ENCODE measurements at places on chromosomes 3 and 15.

DNA sequence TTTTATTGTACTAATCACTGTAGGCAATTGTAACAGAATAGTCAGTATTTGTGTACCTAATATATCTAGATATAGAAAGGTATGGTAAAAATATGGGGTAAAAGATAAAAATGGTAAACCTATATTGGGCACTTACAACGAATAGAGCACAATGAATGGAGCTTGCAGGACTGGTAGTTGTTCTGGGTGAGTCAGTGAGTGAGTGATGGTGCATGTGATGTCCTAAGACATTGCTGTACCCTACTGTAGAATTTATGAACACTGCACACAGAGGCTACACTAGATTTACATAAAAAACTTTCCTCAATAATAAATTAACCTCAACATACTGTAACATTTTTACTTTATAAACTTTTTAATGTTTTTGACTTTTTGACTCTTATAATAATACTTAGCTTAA is 274.3 kb upstream of the PPP2R3A start:
- no peak for DNase-seq

DNA sequence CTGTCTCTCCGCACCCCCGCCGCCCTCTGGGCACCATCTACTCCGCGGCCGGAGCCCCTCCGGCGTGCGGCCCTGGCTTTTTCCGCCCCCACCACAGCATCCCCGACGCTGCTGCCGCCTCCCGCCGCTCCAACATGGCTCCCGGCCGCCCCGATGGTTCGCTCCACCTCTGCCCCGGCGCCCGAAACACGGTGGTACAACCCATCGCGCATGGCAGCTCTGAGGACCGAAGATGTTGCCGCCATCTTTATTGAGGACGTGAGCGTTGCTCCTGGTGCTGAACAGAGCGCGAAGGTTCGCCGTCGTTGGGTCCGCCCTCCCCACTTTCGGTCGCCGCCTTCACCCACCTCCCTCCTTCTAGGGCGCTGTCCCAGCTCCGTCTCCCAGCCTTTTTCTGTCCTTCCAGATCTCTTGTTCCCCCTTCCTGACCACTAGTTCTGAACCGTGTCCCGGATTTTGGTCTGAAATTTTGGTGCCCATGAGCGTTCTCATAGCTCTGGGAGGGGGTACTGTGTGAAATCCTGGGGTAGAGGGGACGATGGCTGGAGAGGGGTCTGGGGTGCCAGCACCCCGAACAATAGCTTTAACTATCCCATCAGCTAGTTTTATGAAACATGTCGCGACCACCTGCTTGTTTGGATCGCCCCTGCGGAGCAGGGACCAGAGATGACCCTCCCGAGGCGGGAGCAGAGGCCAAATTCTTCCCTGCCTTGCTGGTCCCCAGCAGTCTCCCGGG is at the start of gene CELSR3:
TSS of gene CELSR3 (minus strand) at position 134 of the 736 bp plus-strand sequence. CDS start 252 bp downstream, outside the sequence.
- peak; percentile 63 for DNase-seq

DNA sequence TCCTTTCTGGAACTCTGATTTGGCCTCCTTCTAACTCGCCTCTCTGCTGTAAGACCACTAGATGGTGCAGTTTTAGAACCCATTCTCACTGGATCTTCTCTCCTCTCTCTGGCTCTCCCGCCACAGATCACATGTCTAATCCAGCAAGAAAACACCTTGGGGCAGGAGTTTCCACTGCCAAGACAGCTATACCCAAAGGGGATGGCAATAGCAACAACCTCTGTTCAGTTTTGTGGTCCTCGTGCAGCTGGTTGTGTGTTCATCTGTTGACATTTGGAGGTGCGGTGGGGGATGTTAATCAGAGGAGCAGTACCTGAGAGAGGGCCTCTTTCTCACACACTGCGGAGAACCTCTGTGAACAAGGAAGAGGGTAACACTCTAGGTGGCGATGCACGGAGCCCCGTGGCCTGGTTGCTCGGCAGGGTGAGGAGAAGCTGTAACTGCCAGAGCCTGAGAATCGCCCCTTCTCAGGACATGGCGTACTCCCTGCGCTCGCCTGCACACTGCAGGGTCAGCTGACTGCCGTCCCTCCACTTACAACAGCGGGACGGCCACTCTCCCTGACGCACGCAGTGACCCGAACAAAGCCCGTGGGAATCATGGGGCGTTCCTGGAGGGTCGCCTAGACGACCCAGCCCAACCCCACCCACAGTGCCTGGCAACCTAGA is at the start of gene TEX55:
TSS of gene TEX55 (plus strand) at position 666 of the 668 bp plus-strand sequence. CDS start 25 bp downstream, outside the sequence.
- no peak for DNase-seq

DNA sequence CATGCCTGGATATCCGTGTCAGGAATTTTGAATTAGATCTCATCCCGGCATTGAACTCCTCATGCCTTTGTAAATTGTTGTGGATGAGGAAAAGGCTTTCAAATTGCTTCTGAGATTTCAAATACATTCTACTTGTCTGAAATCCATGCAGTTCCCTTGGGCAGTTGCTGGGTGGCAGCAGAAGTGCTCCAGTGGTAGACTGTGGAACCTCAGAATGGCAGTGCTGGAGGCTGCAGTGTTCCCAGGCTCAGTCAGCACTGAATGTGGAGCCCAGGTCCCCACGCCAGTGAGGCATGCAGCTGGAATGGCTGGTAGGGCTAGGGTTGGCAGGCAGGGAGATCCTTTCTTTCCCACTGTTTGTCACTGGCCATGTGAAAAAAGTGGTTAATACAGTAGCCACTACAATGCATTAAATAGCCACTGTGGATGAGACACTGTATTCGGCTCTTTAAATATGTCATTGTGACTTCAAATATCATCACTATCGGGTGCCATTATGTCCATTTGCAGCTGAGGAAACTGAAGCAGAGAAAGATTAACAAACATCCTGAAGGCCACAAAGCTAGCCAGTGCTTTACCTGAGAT is 98.6 kb downstream of the TPRG1 start:
- peak; percentile 41 for DNase-seq

- no peak for DNase-seq
These were observed 13.8 kb upstream of the OCA2 start for GRCh38 chr15:28112962-28113361.

DNA sequence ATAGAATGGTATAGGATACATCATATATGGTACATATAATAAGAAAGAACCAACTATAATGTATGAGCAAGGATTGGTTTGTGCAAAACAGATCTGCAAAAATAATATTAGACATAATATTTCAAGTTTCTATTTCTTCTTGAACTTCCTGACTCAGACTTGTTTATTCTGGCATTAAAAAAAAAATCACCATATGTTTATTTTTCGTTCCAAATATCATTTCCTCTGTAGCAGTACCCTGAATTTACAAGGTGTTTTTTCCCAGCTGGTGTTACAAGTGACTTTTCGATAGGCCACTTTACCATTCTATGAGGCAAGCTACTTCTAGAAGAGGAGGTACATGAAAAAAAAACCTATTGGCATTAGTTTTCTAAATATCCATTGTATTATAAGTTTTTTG is 785.0 kb downstream of the PDCD6IP start:
- DNase-seq, result no peak

- no peak for DNase-seq
These were observed 46.7 kb downstream of the MESD start for GRCh38 chr15:80942746-80943565.

- no peak for DNase-seq
These were observed 120.6 kb upstream of the EPHA3 start for GRCh38 chr3:88986834-88987233.

- DNase-seq, result no peak
These were observed 2.4 kb downstream of the COLQ start for GRCh38 chr3:15519096-15519495.

DNA sequence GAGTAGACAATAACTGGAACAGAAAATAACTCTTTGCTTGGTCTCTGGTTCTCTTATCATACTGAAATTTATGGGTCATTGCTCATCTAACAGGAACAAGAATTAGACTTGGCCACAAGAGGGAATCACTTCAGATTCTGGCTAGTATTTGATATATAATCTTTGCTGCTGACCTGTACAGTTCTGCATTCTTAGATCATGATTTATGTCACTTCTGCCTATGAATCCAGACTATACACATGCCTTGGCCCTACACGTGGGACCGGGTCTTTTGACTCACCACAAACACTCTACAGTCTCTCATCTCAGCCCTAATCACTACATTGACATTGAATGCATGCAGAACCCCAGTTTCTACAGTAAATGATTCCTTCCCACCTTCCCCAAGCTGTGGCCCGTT is 162.5 kb upstream of the SOX2 start:
- DNase-seq, result no peak

DNA sequence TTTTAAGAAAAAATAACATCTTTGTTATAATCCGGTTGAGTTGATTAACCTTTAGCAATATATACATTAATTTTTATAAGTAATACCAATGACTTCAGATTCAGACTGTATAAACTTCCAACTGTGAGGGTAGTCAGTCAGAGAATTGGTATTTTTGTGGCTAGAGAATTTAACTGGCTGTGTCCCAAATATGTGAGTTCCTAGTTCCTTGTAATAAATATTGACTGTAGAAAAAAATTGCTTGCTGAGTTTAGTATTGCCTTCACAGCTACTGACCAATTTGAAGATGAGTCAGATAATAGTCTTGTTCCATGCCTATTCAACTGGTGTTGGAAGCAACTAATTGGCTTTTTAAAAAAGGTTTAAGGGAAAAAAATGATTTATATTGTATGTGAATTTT is 210.8 kb downstream of the GAP43 start:
- peak; percentile 3 for DNase-seq

DNA sequence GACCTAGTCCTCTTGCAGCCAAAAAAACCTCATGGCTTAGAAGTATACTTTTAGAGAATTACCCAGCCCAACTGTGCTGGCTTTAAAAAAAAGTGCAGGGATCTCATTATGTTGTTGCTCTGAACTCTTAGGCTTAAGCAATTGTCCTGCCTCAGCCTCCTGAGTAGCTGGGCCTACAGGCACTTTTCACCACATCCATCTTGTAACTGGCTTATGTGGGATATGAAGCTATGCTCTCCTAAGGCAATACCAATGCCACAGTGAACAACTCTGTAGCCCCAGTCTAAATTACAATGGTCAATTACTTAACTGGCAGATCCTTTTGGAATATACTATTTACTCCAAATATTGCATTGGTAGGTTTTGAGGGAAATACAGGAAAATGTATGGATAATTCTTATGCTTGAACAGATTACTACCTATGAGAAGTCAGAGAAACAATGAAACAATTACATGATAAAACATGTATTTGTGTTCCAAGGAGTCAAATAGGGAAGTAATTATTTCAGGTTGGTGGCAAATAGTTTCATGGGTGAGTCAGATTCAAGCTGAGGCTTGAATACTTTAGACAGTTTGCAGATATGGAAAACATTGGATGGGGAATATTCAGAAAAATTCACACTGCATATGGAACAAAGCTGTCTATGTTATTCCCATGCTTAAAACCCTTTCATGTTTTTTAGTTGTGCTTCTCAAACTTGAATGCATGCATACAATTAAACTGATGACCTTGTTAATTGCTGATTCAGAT is 34.6 kb upstream of the GPR149 start:
- DNase-seq, result no peak

- no peak for DNase-seq
These were observed 112.4 kb upstream of the BHLHE40 start for GRCh38 chr3:4866866-4867265.

GRCh38 chr15:79475306-79475705 is 43.2 kb downstream of the MINAR1 start:
- no peak for DNase-seq

DNA sequence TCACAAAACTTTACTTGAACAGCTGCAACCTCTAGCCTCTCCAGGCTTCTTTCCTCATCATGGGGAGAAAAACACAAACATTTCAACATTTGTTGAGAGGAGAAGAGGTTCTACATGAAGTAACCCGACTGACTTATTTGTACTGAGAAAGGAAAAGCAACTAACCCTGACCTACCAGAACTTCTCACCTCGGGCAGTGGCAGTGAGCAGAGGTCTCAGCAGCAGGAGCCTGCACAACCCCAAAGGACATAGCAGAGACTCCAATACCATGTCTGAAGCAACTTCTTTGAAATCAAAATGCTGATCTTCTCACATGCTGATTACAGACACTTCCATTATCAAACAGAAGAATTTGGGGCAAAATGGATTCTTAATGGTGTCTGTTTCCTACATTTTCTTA is 1085.6 kb upstream of the CFAP20DC start:
- no peak for DNase-seq

- DNase-seq, result no peak
These were observed 21.7 kb upstream of the PLXND1 start for GRCh38 chr3:129628169-129628522.

DNA sequence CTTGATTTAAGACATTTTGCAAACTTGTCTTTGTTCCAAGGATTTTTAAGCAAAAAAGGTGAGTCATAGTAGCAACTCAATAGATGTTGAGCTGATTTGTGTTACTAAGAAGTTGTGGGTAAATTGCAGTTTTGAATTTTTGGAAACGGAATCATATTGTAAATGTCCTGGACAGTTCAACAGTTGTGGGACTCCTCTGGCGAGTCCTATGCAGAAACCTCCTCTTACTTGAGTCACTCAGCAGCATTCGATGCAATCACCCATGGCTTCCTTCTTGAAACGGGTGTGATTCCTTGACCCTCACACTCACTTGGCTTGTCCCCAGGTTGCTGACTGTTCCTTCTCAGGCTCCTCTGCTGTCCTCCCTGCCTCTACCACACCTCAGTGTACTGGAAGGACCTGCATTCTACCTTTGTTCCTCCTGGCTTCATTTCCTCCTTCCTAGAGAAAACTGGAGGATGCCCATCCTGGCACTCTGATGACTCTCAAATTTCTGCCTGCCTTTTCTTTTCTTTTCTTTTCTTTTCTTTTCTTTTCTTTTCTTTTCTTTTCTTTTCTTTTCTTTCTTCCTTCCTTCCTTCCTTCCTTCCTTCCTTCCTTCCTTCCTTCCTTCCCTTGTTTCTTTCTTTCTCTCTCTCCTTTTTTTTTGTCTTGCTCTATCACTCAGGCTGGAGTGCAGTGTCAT is 52.8 kb upstream of the DGKG start:
- no peak for DNase-seq

DNA sequence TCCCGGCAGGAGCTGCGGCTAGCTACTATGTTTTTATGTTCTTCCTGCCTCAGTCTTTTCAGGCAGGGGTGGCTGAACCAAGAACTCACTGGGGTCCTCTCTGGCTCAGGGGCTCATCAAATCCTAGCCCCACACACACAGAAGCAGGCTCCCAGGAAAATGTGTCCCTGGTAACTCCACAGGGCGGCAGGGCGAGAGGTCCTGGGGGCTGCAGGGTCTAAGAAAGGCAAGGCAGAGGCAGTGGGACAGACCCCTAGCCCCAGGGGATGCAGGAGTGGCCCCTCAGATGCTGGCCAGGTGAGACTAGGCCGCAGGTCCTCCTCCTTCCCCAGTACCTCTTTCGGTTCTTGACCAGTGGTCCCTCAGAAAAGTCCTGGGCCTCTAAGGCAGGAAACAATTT is 48.9 kb downstream of the PTH1R start:
- DNase-seq, result no peak

GRCh38 chr3:167909504-167909896 is 174.0 kb downstream of the SERPINI1 start:
- no peak for DNase-seq

GRCh38 chr3:102179326-102180177 is 255.3 kb upstream of the ZPLD1 start:
- DNase-seq, result no peak

DNA sequence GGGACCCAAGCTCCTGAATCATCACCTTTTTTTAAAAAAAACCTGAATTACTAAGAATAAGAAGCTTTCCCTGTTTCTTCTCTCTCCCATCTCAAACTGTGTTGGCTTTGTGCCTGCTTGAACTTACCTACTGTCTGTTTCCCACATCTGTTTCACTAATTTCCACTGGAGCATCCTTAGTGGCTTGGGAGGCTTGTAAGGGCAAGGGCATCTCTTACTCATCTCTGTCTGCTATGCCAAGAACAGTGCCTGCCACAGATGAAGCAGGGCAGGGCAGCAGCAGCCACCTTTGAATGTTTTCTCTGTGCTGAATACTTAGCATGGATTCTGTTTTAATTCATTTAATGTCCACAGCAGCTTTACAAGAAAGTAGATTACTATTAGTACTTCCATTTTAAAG is 42.3 kb downstream of the SNRK start:
- DNase-seq, result no peak
